ENCODE measurements at places on chromosomes 5 and 9. TPM values are rescaled to one million over a fixed set of nuclear protein-coding genes. Genes with fewer than 3 reads are reported as not detected.

SUSD3 gene
- total RNA-seq: 68.7 TPM

CTXN3 gene
- not detected for total RNA-seq

GTF2H2 gene
- total RNA-seq: 14.1 TPM

PCDHA6 gene
- total RNA-seq: not detected

PCDHA4 gene
- not detected for total RNA-seq

PLPP7 gene
- total RNA-seq: not detected

FNIP1 gene
- 33.2 TPM for total RNA-seq

PCDHB2 gene
- total RNA-seq: not detected

HACD4 gene
- 12.0 TPM for total RNA-seq

CKMT2 gene
- total RNA-seq: not detected

PCDHB6 gene
- not detected for total RNA-seq

DAB2 gene
- 4.2 TPM for total RNA-seq

ADRB2 gene
- total RNA-seq: 1.0 TPM

AJM1 gene
- 4.3 TPM for total RNA-seq

SLC46A2 gene
- not detected for total RNA-seq

FAM169A gene
- total RNA-seq: 7.4 TPM

CARTPT gene
- total RNA-seq: not detected

PHF2 gene
- 29.4 TPM for total RNA-seq

LRRC19 gene
- not detected for total RNA-seq

CD72 gene
- total RNA-seq: 7.9 TPM

ALDH1A1 gene
- 1.0 TPM for total RNA-seq

KIAA1958 gene
- 3.1 TPM for total RNA-seq

RPP25L gene
- total RNA-seq: 6.7 TPM

SLC2A6 gene
- 1.8 TPM for total RNA-seq

EIF4E1B gene
- not detected for total RNA-seq

LECT2 gene
- total RNA-seq: not detected

TLX3 gene
- not detected for total RNA-seq

BARHL1 gene
- total RNA-seq: not detected

ZSWIM6 gene
- total RNA-seq: 12.2 TPM

NSUN2 gene
- total RNA-seq: 60.4 TPM

LCN9 gene
- total RNA-seq: not detected

CARD6 gene
- total RNA-seq: 2.8 TPM

NME5 gene
- total RNA-seq: not detected

Data from CD4-positive, CD25-positive, alpha-beta regulatory T cell (primary cell).